Jurkat, Clone E6-1 (cell line): ENCODE measurements at places on chromosomes 7 and 10.

GRCh38 chr10:23826421-23826820 is 382.5 kb upstream of the KIAA1217 start:
- DNase-seq = peak; percentile 11

DNA sequence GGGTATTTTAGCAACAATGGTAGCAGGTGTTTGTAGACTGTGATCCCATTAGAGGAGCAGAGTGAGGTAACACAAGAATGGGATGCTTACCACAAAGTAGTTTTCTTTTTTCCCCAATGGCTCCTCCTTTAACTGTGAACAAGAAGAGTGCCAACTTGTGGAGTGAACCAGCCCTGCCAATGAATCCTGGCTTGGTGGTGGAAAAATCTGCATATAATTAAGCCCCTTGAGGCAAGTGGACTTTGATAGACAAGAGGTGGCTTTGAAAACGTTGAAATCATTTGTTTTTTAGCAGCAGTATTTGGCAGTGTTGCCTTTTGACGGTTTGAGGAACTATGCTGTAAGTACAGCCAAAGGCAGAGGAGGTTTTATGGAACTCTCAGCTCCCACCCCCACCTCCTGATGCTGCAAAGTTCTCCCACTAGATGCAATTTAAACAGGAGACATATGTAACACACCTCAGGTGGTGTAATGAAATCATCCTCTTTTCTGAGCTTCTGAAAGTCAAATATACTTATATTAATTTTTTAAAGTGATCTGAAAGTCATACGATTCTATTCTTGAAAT is 295.6 kb downstream of the DPP6 start:
- DNase-seq = no peak

- DNase-seq = no peak
Observed at GRCh38 chr7:50209461-50210135, 94.9 kb upstream of the IKZF1 start.

GRCh38 chr10:24483701-24484100 is 240.0 kb downstream of the ARHGAP21 start:
- DNase-seq = no peak
